ENCODE measurements at places on chromosomes 2 and 18. TPM values are rescaled to one million over a fixed set of nuclear protein-coding genes. Genes with fewer than 3 reads are reported as not detected.

GRCh38 chr2:32068-32467 is 14.2 kb downstream of the FAM110C start:
- DNase-seq: no peak

DNA sequence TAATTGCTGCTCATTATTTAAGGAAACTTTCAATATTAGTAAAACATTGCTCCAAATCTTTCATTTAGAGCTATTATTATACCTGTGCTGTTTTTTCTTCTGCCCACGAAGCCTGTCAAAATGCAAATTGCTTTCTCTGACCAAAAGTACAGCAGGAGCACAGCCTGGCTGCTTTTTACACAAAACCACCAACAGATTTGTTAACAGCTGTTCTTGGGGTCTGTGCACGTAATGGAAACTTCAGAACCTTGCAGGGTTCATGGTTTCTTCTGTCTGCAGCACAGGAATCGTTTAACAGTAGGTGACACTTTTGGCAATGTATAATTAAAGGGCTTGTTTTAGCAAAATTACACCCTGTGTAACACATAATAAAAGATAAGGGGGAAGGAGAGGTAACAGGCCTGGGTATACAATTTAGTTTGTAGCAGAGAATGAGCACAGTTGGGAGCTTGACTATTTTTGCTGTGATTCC is 447.3 kb downstream of the KCNJ3 start:
- no peak for DNase-seq

DNA sequence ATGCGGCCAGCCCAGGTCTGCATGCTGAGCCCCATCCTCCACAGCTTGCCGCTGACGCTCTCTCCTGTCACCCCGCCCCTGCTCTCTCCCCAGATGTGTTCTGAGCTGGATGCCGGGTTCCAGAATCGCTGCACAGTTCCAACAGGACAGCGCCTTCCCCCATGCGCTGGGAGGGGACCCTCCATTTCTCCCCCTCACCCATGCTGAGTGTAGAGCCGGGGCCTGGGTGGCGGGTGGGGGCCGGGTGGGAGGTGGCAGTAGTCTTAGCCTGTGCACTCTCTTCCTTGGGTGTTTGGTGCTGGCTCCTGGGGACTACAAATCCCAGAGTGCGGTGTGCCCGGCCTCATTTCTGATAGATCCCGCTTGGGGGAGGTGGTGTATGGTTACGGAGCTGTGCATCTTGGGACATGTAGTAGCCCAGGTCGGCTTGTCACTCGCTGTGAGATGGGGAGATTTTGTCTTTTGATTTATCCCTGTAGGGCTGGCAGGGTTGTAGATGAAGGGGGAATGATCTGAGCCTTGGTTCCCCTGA is 6.8 kb downstream of the DNAJB2 start:
- DNase-seq: no peak

The PSMA8 gene
- not detected for total RNA-seq

The HNRNPLL gene
- total RNA-seq: 16.7 TPM

- no peak for DNase-seq
These were observed 163.2 kb upstream of the SPRED2 start for GRCh38 chr2:65595630-65596029.

The RAB27B gene
- 32.8 TPM for total RNA-seq

The VSNL1 gene
- 18.1 TPM for total RNA-seq

- no peak for DNase-seq
These were observed 147.8 kb upstream of the MAP3K20 start for GRCh38 chr2:172927641-172928357.

- DNase-seq: no peak
These were observed 60.3 kb upstream of the NFE2L2 start for GRCh38 chr2:177324797-177325196.

The ZNF804A gene
- not detected for total RNA-seq

The SH2D6 gene
- not detected for total RNA-seq

GRCh38 chr2:109433926-109434325 is 179.8 kb downstream of the SEPTIN10 start:
- peak; percentile 37 for DNase-seq
